Aorta (tissue), 5 donors: ENCODE measurements at places on chromosomes 12 and 14. TPM values are rescaled to one million over a fixed set of nuclear protein-coding genes. Genes with fewer than 3 reads are reported as not detected.

The LYZ gene
- 180 TPM for total RNA-seq

DNA sequence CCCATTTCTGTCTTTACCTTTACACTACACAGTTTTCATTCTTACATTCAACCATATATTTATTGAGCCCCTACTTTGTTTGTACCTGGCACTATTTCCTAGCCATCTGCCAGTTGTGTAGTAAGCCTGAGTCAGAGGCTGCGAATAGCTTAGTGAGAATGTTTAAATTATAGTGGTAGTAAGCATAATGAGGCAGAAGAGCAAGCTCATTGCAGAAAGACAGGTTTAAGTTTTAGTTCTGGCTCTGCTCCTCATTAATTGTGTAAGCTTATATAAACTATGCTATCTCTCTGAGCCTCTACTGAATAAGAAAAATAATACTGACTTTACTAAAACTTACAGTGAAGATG, 123.5 kb downstream of the NAV3 start:
- no peaks in the 10 kb centered on the region for H3K27me3 ChIP-seq
- no peak overlapping the region for H3K4me3 ChIP-seq
- no peaks in the 10 kb centered on the region for H3K4me1 ChIP-seq
- H3K36me3 ChIP-seq, result no peaks in the 10 kb centered on the region
- no peak for DNase-seq

- H3K4me3 ChIP-seq, result no peak overlapping the region
- no peaks in the 10 kb centered on the region for H3K36me3 ChIP-seq
- DNase-seq, result no peak
- H3K27ac ChIP-seq, result no peak overlapping the region
These were observed 182.7 kb upstream of the LMO3 start for GRCh38 chr12:16788506-16789203.

- H3K4me3 ChIP-seq, result no peak overlapping the region
- H3K27me3 ChIP-seq, result no peaks in the 10 kb centered on the region
- DNase-seq, result no peak
- H3K27ac ChIP-seq, result peak overlapping the region; percentile 3
- peaks cover 6% of the 10 kb centered on the region for H3K36me3 ChIP-seq
- peaks cover 7% of the 10 kb centered on the region for H3K4me1 ChIP-seq
These were observed 15.8 kb downstream of the FBXW8 start for GRCh38 chr12:116926283-116927243.

DNA sequence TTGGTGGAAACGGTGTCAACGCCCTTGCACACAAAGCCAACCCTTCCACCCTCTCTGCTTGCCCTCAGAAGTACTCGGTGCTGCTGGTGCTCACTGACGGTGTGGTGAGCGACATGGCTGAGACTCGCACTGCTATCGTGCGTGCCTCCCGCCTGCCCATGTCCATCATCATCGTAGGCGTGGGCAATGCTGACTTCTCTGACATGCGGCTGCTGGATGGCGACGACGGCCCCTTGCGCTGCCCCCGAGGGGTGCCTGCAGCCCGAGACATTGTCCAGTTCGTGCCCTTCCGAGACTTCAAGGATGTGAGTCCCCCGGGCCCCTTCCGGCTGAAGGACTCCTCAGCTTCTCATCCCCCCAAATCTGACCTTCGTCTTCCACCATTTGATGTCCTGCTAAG, 5.7 kb downstream of the CPNE6 start:
- no peak for DNase-seq
- no peaks in the 10 kb centered on the region for H3K36me3 ChIP-seq
- H3K27me3 ChIP-seq, result no peaks in the 10 kb centered on the region
- H3K4me3 ChIP-seq, result no peak overlapping the region
